ENCODE measurements at places on chromosomes 11 and 22.

GRCh38 chr11:94675239-94675638 lies 92.9 kb upstream of the AMOTL1 start:
- H3K4me3 ChIP-seq = no peak overlapping the region
- H3K36me3 ChIP-seq = no peaks in the 10 kb centered on the region
- no peak overlapping the region for H3K27ac ChIP-seq
- no peaks in the 10 kb centered on the region for H3K4me1 ChIP-seq
- no peak for DNase-seq
- no peaks in the 10 kb centered on the region for H3K27me3 ChIP-seq

GRCh38 chr11:47373876-47374719 lies 4.2 kb downstream of the SPI1 start:
- peaks cover 1% of the 10 kb centered on the region for H3K36me3 ChIP-seq
- no peak overlapping the region for H3K4me3 ChIP-seq
- peaks cover 46% of the 10 kb centered on the region for H3K4me1 ChIP-seq
- no peaks in the 10 kb centered on the region for H3K27me3 ChIP-seq

- H3K36me3 ChIP-seq = no peaks in the 10 kb centered on the region
- H3K27ac ChIP-seq = no peak overlapping the region
- DNase-seq = no peak
- no peak overlapping the region for H3K4me3 ChIP-seq
- H3K4me1 ChIP-seq = no peaks in the 10 kb centered on the region
Observed at GRCh38 chr22:33418484-33418883, 360.3 kb upstream of the SYN3 start.

DNA sequence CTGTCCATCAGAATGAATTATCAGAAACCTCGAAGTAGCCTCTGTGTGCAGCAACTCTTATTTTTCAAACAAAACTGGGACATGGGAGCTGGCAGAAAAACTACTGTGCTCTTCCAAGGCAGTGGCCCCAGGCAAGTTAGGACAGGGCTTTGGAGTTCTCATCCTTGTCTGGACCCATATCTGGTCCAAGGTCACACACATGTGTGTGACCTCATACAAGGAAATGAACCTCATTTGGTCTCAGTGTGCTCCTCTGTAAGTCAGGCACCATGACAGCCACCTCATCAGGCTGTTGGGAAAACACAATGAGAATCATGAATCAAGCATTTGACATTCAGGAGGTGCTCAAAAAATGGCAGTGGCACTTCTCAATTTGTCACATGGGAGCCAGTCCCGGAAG lies 25.8 kb downstream of the LARGE1 start:
- DNase-seq = no peak
- no peak overlapping the region for H3K27ac ChIP-seq
- H3K36me3 ChIP-seq = no peaks in the 10 kb centered on the region

DNA sequence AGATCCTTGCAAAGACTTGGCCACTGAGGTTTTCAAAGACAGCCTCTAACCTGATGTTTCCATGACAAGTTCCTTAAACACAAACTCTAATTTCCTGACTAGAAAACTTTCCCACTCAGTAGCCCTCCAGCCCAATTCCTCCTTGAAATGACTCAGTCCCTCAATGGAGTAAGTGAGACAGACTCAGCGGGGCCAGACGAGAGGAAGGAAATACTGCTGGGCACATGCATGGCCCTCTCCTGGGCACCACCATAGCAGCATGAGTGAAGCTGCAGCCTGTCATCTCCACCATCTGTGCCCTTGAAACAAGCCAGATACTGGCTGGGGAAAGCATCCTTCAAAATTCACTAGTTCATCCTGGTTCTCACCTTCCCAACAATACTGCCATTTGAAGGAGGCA lies 76.2 kb upstream of the GDPD4 start:
- H3K4me3 ChIP-seq = no peak overlapping the region
- DNase-seq = no peak
- H3K27me3 ChIP-seq = no peaks in the 10 kb centered on the region
- no peak overlapping the region for H3K27ac ChIP-seq

DNA sequence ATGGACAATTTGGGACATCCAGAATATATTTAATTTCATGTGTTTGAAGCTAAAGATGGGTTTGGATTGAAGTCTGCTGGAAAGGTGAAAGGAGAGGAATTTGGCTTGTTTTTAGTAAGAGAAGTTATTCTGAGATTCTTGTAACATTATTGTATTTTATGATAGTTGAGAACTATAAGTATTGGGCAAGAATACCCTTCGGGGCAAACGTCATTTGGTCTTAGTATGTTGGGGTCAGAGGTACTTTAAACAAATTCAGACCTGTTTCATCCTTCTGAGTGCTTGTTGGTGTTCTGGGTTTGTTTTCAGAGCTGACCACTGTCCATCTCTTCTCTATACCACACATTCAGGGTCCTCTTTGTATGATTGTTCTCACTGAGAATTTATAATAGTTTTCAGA lies 19.5 kb downstream of the PANX1 start:
- no peaks in the 10 kb centered on the region for H3K27me3 ChIP-seq
- H3K27ac ChIP-seq = no peak overlapping the region
- no peak for DNase-seq
- H3K36me3 ChIP-seq = no peaks in the 10 kb centered on the region

DNA sequence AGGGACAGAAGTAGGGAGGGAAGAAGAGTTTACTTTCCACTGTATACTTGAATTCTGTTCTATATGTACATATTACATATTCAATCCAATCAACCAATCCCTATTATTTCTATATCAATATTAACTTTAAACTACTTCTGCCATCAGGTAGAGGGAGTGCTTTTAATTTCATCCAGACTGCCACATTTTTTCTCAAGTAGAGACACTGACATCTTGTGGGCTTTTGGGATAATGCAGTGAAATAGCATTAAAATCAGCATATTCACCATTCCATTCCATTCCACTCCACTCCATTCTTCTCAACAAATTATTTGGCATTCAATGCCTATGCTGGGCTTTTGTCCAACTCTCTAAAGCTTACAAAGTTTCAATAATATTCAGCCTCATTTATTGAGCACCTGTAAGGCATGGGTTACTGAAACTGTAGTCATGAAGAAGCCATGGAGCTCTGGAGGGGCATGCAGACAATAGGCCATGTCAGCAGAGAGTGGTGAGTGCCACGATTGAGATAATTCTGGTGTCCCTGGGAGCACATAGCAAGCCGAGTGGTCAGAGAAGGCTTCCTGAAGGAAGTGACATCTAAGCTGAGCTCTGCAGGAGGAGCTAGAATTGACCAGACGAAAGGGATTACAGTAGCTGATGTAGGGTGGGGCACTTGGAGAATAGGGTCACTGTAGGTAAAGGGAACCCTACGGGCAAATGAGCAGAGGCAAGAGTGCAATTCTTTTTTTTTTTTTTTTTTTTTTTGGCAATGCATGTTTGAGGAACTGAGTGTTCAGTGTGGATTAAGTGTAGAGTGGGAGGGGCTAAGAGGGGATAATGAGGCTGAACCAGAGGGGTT lies 12.8 kb upstream of the CLPB start:
- no peak overlapping the region for H3K4me3 ChIP-seq
- no peak overlapping the region for H3K27ac ChIP-seq
- DNase-seq = peak; percentile 67

DNA sequence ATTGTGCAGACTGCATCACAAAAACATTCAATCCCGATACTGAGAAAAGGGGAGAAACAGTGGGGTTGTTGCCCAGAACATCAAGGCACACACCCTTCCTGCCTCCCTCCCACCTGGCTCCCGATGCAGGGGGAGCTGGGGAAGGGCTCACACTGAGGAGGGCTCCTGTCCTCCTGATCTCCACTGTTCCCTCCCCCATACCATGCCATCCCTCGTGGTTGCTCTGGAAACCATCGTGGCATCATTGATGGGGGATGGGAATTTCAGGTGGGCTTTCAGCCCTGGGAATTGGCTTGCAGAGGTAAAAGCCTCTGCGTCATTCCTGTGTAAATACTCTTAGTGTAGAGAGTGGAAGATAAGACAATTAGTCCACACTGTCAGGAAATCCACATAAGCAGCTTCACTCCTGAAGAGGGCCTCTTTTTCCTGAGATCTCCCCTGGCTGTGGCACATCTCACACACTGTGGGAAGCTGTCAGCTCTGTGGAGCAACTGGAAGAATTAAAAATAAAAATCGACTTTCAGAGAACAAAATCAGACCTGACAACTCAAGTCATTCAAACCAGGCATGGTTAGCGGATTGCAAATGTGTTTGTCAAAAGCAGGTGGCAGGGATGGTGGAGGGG lies 176.0 kb downstream of the CHST1 start:
- no peaks in the 10 kb centered on the region for H3K36me3 ChIP-seq
- H3K27me3 ChIP-seq = no peaks in the 10 kb centered on the region
- no peak overlapping the region for H3K27ac ChIP-seq
- no peak overlapping the region for H3K4me3 ChIP-seq
- H3K4me1 ChIP-seq = no peaks in the 10 kb centered on the region
- no peak for DNase-seq

DNA sequence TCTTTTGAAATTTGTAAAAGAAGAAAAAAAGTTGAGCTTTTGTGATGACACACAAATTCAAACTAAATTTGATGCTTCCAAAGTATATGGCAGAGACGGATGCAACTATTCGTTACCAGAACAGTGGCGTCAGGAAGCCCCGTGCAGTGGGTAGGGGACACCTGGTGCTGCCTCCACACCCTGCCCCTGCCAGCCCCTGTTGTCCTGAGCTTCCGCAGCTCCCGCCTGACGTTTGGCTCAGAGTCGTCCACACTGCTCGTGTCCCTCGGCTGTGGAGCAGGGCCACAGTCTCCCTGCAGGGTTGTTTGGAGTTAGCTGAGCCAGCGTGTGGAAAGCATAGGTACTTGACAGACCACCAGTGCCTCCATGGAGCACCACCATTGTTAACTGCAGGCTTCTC lies 86.3 kb downstream of the ATXN10 start:
- H3K4me3 ChIP-seq = no peak overlapping the region
- DNase-seq = no peak
- peaks cover 12% of the 10 kb centered on the region for H3K36me3 ChIP-seq
- no peak overlapping the region for H3K27ac ChIP-seq

GRCh38 chr11:122642472-122642922 lies 13.0 kb upstream of the UBASH3B start:
- no peak overlapping the region for H3K27ac ChIP-seq
- no peaks in the 10 kb centered on the region for H3K36me3 ChIP-seq
- no peak overlapping the region for H3K4me3 ChIP-seq
- DNase-seq = no peak
- no peaks in the 10 kb centered on the region for H3K4me1 ChIP-seq
- no peaks in the 10 kb centered on the region for H3K27me3 ChIP-seq

- H3K36me3 ChIP-seq = no peaks in the 10 kb centered on the region
- no peaks in the 10 kb centered on the region for H3K4me1 ChIP-seq
- no peaks in the 10 kb centered on the region for H3K27me3 ChIP-seq
- no peak overlapping the region for H3K27ac ChIP-seq
- H3K4me3 ChIP-seq = no peak overlapping the region
Observed at GRCh38 chr11:133503236-133503635, 29.1 kb downstream of the OPCML start.

DNA sequence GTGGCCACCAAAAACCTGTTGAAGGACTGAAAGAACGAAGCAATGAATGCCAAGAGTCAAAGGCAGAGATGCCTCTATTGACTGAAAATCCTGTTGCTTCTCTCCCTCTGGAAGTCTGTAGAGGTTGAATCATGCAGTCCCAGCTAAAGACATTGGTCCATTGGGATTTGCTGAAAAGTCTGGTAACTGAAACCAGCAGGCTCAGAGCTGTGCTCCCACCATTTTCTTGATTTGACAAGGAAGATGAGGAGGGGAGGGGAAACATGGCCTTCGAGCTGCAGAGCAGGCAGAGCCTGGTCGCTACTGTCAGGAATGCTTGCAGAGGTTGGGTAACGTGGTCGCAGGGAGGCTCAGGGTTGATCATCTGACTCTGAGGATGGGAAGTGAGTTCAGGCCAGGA lies 72.8 kb upstream of the CSNK2A3 start:
- H3K27me3 ChIP-seq = no peaks in the 10 kb centered on the region
- no peaks in the 10 kb centered on the region for H3K4me1 ChIP-seq
- H3K4me3 ChIP-seq = no peak overlapping the region
- no peak for DNase-seq

DNA sequence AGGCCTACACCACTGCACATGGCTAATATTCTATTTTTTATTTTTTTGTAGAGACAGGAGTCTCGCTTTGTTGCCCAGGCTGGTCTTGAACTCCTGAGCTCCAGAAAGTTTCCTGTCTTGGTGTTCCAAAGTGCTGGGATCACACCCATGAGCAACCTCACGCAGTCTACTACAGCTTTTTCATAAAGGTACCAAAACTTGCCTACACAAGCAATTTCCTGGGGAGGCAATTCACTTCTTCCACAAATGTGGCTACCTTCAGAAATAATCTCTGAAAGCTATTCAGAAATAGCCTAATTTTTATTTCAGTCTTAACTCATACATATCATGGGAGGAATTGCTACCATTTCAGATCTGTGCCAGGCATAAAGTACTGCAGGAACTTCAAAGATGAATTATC lies 11.4 kb downstream of the SLC35F2 start:
- no peaks in the 10 kb centered on the region for H3K4me1 ChIP-seq
- DNase-seq = no peak
- no peaks in the 10 kb centered on the region for H3K27me3 ChIP-seq
- no peak overlapping the region for H3K4me3 ChIP-seq
- no peaks in the 10 kb centered on the region for H3K36me3 ChIP-seq
- no peak overlapping the region for H3K27ac ChIP-seq

- DNase-seq = peak; percentile 61
- H3K4me3 ChIP-seq = no peak overlapping the region
- no peak overlapping the region for H3K27ac ChIP-seq
Observed at GRCh38 chr11:116691771-116692177, 81.0 kb downstream of the BUD13 start.

- no peaks in the 10 kb centered on the region for H3K27me3 ChIP-seq
- no peaks in the 10 kb centered on the region for H3K4me1 ChIP-seq
- no peaks in the 10 kb centered on the region for H3K36me3 ChIP-seq
- H3K27ac ChIP-seq = no peak overlapping the region
- DNase-seq = no peak
Observed at GRCh38 chr11:84847842-84848241, 779.3 kb downstream of the DLG2 start.
